Islet precursor cell (in vitro differentiated cells): ENCODE measurements at places on chromosomes 4 and X.

DNA sequence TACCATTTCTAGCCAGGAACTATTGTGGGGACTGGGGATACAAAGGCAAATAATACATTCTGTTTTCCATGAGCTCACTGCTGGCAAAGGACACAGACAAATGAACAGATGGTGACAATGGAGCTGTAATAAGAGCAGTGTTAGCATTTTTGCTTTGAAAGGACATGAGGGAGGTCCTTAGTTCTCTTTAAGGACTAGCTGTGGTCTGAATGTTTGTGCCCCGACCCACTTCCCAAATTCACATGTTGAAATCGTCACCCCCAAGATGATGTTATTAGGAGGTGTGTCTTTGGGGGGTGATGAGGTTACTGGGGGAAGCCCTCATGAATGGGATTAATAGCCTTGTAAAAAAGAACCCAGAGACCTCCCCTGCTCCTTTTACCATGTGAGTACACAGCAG is 30.3 kb downstream of the CCNG2 start:
- no peak for DNase-seq

GRCh38 chrX:24575496-24575895 is 71.7 kb downstream of the PCYT1B start:
- no peak for DNase-seq

DNA sequence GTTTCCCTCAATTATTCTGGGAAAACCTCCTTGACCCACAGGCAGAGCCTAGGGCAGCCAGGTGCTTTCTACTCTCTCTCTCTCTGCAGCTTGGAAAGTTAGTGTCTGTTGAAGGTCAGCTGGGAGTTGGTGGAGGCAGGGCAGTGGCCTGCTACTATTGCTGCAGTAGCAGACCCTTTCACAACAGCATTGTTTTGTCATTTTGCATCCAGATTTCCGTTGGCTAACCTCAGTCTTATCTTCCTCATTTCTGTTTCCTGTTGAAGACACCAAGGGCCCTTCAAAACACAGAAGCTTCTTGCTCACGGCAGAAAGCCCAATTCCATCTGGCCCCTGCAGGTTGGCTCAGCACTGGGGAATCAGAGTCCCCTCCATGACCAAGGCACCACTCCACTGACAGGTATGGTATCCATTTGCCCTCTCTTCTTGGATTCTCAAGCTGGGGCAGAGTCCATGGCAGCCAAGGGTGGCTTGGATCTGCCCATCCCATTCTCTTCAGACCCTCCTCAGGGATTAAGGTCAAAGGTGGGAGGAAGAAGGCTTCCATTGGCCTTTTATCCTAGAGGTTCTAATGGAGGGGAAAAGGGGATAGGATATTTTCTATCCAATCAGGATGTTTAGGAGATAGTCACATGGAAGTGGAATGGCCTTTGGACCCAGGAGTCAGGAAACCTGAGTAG is 24.6 kb downstream of the VSIG4 start:
- no peak for DNase-seq

GRCh38 chr4:121062521-121062920 is 9.8 kb downstream of the NDNF start:
- DNase-seq, result no peak

- no peak for DNase-seq
Measured at GRCh38 chrX:139801397-139801813, 93.4 kb upstream of the MCF2 start.

GRCh38 chrX:130829526-130830515 is 73.2 kb downstream of the ENOX2 start:
- no peak for DNase-seq

DNA sequence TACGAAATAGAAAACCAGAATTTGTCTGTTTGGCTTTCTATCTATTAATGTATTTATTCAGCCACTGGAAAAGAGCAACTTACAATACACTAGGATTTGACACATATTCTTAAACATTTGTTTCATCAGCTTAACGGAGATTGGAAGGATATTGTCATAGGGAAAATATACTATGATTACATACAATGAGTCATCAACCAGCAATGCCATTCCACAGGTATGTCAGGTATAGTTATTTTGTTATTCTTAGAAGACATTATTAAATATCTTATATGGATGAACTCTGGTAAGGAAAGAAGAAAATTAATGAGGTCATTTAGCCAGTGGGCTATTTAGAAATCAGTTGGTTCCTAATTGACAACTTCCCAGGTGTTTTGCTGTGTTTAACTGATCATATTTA is 926.6 kb downstream of the STIM2 start:
- no peak for DNase-seq

- no peak for DNase-seq
Measured at GRCh38 chr4:167555338-167556022, 321.2 kb upstream of the SPOCK3 start.

GRCh38 chr4:138050601-138051000 is 191.5 kb downstream of the SLC7A11 start:
- no peak for DNase-seq

- DNase-seq, result peak; percentile 76
Measured at GRCh38 chr4:8472689-8473197, 32.2 kb downstream of the TRMT44 start.

GRCh38 chr4:5691491-5692132 is 16.7 kb downstream of the EVC2 start:
- peak; percentile 10 for DNase-seq

DNA sequence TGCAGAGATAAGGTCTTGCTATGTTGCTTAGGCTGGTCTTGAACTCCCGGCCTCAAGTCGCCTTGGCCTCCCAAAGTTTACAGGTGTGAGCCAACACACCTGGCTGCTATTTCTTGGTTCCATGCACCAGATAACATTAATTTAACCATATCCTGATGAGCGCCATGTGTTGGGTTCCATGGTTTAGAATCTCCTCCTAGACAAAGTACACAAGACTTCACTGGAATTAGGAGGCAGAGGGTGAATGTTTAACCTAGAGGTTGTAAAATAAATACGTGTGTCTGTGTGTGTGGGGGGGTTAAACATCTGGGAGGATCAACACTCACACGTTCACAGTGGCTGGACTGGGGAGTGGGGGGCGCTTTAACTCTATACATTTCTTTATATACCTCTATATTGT is 32.4 kb upstream of the SORCS2 start:
- peak; percentile 23 for DNase-seq

GRCh38 chr4:23166919-23167318 is 474.2 kb downstream of the GBA3 start:
- DNase-seq, result no peak

GRCh38 chr4:13966231-13967195 is 339.0 kb upstream of the BOD1L1 start:
- peak; percentile 75 for DNase-seq

DNA sequence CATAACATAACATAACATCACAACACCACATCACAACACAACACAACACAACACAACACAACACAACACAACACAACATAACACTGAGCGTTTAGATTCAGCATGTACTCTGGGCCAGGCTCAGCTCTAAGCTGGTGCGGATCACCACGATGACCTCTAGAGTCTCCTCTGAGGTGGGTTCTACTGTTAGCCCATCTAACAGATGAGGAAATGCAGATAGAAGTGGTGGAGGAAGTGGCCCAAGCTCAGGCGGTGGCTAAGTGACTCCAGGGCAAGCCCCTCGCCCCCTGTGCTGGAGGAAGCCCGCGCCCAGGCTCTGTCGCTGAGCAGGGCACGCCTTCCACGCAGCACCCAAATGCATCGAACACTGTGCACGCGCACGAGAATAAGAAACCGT is 45.3 kb upstream of the CDKN2AIP start:
- DNase-seq, result peak; percentile 46

- no peak for DNase-seq
Measured at GRCh38 chrX:9535101-9535500, 70.2 kb downstream of the TBL1X start.

- no peak for DNase-seq
Measured at GRCh38 chrX:66015900-66016689, 23.8 kb downstream of the VSIG4 start.

DNA sequence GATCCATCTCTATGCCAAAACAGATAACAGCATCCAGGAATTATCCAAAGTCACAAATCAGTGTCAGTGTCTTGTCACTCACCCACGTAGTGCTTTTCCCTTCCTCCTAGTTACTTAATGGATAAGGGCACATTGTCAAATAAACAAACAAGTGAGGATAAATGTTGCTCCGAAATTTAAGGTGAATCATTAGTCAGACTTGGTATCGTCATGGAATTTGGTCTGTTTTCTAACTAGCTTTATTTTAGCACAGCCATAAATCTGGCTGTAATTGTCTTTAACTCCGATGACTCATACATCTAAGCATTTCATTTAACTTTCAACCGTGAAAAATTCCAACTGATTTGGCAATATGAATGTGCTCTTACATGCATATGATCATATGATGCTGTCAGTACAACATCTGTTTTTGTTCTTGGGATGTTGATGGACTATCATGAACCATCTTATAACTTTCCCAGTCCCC is 83.3 kb downstream of the SNCA start:
- DNase-seq, result no peak

DNA sequence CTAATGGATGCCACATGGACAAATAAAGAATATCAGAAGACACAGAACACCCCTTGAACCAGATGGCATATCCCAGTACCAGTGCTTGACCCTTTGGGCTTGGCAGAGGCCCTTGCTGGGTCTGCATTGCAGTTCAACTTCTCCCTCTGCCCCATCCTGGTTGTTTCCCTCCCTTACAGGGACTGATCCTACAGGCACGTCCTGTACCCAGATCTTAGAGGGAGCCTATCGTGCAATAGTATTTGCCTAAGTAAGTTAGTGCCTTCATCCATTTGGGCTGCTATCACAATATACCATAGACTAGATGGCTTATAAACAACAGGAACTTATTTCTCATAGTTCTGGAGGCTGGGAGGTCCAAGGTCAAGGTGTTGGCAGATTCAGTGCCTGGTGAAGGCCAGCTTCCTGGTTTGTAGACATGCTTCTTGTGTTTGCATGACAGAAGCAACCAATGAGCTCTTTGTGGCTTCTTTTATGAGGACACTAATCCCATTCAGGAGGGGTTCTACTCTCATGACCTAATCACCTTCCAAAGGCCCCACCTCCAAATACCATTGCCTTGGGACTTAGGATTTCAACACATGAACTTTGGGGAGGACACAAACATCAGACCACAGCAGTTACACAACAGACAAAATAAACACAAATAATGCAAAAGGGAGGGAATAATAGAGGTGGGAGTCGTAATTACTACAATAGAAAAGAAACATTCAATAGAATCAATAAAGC is 146.5 kb upstream of the MSX1 start:
- peak; percentile 67 for DNase-seq

- DNase-seq, result no peak
Measured at GRCh38 chr4:186414390-186414789, 141.0 kb downstream of the MTNR1A start.

DNA sequence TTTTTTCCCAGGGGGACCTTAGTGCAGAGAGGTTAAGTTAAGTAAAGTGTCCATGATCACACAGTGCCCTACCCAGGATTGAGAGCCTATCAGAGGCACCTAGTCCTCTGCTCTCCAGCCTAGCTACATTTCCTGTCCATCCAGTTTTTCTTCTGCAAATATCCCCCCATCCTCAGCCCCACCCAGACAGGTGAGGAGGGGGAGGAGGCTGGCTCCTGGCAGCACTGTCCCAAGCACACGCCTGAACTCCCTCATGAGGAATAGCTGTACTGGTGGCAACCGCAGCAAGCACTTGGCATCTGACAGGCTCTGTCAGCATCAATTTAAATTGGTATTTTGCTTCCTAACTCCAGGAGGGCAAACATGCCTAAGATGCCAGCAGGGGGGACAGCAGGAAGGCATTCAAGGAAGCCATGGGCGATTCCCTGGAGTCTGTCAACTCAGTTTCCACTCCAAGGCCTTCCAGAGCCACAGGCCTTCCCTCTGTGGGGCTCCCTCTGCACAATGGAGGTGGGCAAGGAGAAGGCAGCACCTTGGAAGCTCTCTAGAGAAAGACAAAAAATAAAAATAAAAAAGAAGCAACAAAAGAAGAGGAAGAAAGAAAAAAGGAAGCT is 6.4 kb upstream of the FRMPD3 start:
- DNase-seq, result peak; percentile 77
